ENCODE measurements at places on chromosomes 16 and 17. TPM values are rescaled to one million over a fixed set of nuclear protein-coding genes. Genes with fewer than 3 reads are reported as not detected.

DNA sequence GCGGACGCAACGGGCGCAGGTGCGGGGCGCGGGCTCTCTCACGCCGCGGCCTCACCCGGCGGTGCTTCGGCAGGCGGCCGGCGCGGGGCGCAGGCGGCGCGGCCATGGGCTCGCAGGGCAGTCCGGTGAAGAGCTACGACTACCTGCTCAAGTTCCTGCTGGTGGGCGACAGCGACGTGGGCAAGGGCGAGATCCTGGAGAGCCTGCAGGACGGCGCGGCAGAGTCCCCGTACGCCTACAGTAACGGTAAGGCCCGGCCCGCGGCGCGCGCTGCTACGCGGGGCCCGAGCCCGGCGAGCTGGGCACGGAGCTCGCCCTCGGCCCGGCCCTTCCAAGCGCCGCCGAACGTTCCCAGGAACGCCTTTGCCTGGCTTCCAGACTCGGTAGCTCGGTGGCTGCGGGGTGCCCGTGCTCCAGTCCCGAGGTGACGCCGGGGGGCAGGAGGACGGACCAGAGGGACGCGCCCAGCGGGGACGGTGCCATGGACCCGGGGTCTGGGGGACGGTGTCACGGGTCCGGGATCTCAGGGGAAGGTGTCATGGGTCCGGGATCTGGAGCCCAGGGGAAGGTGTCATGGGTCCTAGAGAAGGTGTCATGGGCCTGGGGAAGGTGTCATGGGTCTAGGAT, 435 bp downstream of the RAB40C start:
- DNase-seq: no peak

The PYY gene
- not detected for polyA plus RNA-seq

The BAIAP3 gene
- polyA plus RNA-seq: 0.78 TPM

- no peak for DNase-seq
Measured at GRCh38 chr16:68147444-68147843, 62.3 kb downstream of the NFATC3 start.

The C17orf67 gene
- polyA plus RNA-seq: 1.6 TPM

DNA sequence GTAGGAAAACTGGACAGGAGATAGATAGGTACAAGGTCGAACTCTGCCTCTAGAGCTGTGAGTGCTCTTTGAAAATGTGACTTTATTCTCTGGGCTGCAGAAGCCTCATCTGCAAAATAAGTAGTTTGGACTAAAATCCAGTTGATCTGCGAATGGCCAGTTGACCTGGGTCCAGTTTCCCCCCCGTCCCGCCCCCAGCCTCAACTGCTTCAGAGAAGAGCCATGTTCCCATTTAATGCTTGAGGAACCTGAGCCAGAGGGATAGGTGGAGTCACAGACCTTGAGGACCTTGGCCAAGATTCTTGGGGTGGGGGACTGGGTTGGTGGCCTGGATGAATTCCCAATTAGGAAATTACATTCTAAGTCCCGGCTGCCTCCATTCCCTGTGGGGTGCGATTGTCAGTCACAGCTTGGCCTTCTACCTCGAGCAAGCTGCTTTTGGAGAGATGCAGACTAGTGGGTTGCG, 14.1 kb downstream of the TBX2 start:
- no peak for DNase-seq

The CES5A gene
- polyA plus RNA-seq: not detected

- DNase-seq: no peak
Measured at GRCh38 chr16:87369117-87369765, 14.3 kb downstream of the FBXO31 start.

- no peak for DNase-seq
Measured at GRCh38 chr17:73731733-73732132, 87.5 kb upstream of the SDK2 start.

GRCh38 chr16:87780385-87780989, 14.7 kb upstream of the KLHDC4 start:
- no peak for DNase-seq

- no peak for DNase-seq
Measured at GRCh38 chr17:82636626-82637598, 11.3 kb downstream of the WDR45B start.

Measured in muscle of arm (tissue), 14 donors.